ENCODE measurements at places on chromosomes 16 and 17. TPM values are rescaled to one million over a fixed set of nuclear protein-coding genes. Genes with fewer than 3 reads are reported as not detected.

AKAP1 gene
- total RNA-seq = 48.2 TPM

KRTAP4-3 gene
- not detected for total RNA-seq

SLC5A10 gene
- total RNA-seq = not detected

AGRP gene
- total RNA-seq = not detected

C1QL1 gene
- not detected for total RNA-seq

KRT9 gene
- not detected for total RNA-seq

ZNF423 gene
- total RNA-seq = not detected

DNA sequence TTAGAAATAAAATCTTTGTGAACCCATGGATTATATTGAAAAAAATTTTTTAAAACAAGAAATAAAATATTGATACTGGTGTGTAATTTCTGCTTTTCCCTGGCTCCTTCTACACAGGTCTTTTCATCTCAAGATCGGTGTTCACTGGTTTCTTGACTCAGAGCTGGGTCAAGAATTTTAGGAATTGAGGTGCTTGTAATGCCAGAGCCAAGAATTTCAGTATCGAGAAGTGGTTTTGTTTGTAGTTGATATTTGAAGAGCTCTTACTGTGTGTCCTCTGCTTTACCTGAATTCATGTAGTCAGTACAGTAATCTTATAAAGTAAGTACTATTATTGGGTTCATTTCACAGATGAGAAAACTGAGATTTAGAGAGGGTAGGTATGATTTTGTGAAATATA, 7.3 kb downstream of the WWP2 start:
- no peak overlapping the region for H3K4me3 ChIP-seq
- H3K4me1 ChIP-seq = peaks cover 9% of the 10 kb centered on the region
- H3K27ac ChIP-seq = no peak overlapping the region
- H3K36me3 ChIP-seq = no peaks in the 10 kb centered on the region

- H3K4me3 ChIP-seq = no peak overlapping the region
- no peak overlapping the region for H3K27ac ChIP-seq
- no peaks in the 10 kb centered on the region for H3K4me1 ChIP-seq
- no peaks in the 10 kb centered on the region for H3K27me3 ChIP-seq
- no peaks in the 10 kb centered on the region for H3K36me3 ChIP-seq
- no peak for DNase-seq
These were observed 68.8 kb downstream of the CEP112 start for GRCh38 chr17:66123163-66123562.

DNA sequence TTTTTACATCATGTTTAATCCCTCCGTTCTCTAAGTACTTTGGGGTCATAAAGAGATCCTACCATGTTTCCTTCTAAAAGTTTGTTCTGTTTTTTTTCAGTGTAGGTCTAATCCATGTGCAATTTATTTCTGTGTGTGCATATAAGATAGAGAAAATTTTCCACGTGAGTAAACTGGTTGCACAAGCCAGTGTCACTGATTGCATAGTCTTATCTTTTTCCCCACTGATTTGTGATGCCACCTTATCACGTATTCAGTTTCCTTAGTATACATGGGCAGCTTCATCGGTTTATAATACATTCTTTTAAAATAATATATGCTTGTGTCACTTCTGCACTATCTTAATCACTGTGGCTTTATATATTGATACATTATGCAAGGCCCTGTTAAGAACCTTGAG, 49.2 kb downstream of the MRTFB start:
- H3K4me1 ChIP-seq = no peaks in the 10 kb centered on the region
- no peaks in the 10 kb centered on the region for H3K36me3 ChIP-seq
- no peak overlapping the region for H3K27ac ChIP-seq
- no peak for DNase-seq
- no peak overlapping the region for H3K4me3 ChIP-seq
- no peaks in the 10 kb centered on the region for H3K27me3 ChIP-seq

GRCh38 chr16:80739523-80739922, 64.9 kb downstream of the CDYL2 start:
- H3K27ac ChIP-seq = no peak overlapping the region
- no peaks in the 10 kb centered on the region for H3K27me3 ChIP-seq
- no peak overlapping the region for H3K4me3 ChIP-seq
- no peaks in the 10 kb centered on the region for H3K4me1 ChIP-seq
- no peaks in the 10 kb centered on the region for H3K36me3 ChIP-seq

DNA sequence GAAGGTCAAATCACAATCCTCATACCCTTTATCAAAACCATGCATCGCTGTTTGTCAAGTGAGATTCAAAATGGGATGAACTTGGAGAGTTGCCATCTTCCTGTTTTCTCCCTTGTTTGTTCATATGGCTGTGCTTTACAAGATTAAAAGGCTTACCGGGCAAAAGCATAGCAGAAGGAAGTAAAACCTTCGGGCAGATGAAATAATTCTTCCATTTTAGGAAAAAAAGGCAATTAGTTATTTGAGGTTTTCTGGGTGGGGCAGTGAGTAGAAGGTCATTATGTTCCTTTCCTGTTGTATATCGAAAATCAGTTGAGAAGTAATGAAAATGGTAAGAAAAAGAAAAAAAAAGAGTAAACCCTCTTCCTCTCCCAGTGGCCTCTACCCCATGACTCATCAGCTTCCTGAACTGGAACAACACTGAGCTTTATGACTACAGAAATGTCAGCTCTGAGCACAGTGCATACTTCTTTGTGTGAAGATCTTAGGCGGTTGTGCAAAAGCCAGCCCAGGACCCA, 369.2 kb downstream of the CDH13 start:
- H3K27ac ChIP-seq = no peak overlapping the region
- H3K36me3 ChIP-seq = no peaks in the 10 kb centered on the region
- DNase-seq = no peak
- H3K4me3 ChIP-seq = no peak overlapping the region

DNA sequence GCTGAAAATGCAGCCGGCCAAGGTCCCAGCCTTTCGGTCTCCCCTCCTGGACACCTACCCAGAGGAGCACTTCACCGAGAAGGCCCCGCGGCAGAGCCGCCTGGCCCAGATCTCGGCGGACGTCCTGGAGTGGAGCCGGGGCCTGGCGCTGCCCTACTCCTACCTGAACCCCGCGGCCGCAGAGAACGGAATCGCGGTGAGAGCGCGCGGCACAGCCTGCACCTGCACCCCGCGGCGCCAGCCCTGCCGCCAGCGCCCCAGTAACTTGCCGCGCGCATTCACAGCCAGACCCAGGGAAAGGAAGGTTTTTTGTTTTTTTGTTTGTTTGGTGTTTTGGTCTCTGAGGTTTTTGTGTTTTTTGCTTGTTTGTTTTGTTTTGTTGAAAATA, 15.2 kb downstream of the ALOX12B start:
- H3K4me3 ChIP-seq = no peak overlapping the region
- H3K4me1 ChIP-seq = peaks cover 23% of the 10 kb centered on the region
- no peaks in the 10 kb centered on the region for H3K36me3 ChIP-seq
- no peak for DNase-seq

- no peaks in the 10 kb centered on the region for H3K4me1 ChIP-seq
- H3K4me3 ChIP-seq = no peak overlapping the region
- H3K27me3 ChIP-seq = no peaks in the 10 kb centered on the region
- no peaks in the 10 kb centered on the region for H3K36me3 ChIP-seq
These were observed 104.3 kb downstream of the ADAMTS18 start for GRCh38 chr16:77330332-77331042.

- no peaks in the 10 kb centered on the region for H3K36me3 ChIP-seq
- no peak for DNase-seq
- no peaks in the 10 kb centered on the region for H3K27me3 ChIP-seq
These were observed 1.6 kb upstream of the DUSP14 start for GRCh38 chr17:37488009-37488604.

- H3K4me3 ChIP-seq = no peak overlapping the region
- no peak for DNase-seq
- no peaks in the 10 kb centered on the region for H3K27me3 ChIP-seq
These were observed 30.8 kb upstream of the DYNLL2 start for GRCh38 chr17:58052407-58052806.

- H3K27ac ChIP-seq = peak overlapping the region; percentile 65
- peaks cover 40% of the 10 kb centered on the region for H3K4me1 ChIP-seq
- DNase-seq = no peak
- no peaks in the 10 kb centered on the region for H3K27me3 ChIP-seq
- H3K4me3 ChIP-seq = peak overlapping the region; percentile 55
These were observed 825 bp downstream of the METTL9 start for GRCh38 chr16:21600031-21600773.

- no peak overlapping the region for H3K4me3 ChIP-seq
- no peaks in the 10 kb centered on the region for H3K4me1 ChIP-seq
- H3K27me3 ChIP-seq = no peaks in the 10 kb centered on the region
- DNase-seq = no peak
These were observed 477.5 kb downstream of the WWOX start for GRCh38 chr16:78576941-78577340.

GRCh38 chr17:77287432-77288068, 146.8 kb downstream of the SEC14L1 start:
- H3K4me1 ChIP-seq = no peaks in the 10 kb centered on the region
- no peak overlapping the region for H3K4me3 ChIP-seq

GRCh38 chr16:63744077-63744874, 1377.6 kb downstream of the CDH11 start:
- no peak for DNase-seq
- H3K4me1 ChIP-seq = no peaks in the 10 kb centered on the region
- no peaks in the 10 kb centered on the region for H3K36me3 ChIP-seq
- no peak overlapping the region for H3K4me3 ChIP-seq
